ENCODE measurements at places on chromosomes 2 and 18.

DNA sequence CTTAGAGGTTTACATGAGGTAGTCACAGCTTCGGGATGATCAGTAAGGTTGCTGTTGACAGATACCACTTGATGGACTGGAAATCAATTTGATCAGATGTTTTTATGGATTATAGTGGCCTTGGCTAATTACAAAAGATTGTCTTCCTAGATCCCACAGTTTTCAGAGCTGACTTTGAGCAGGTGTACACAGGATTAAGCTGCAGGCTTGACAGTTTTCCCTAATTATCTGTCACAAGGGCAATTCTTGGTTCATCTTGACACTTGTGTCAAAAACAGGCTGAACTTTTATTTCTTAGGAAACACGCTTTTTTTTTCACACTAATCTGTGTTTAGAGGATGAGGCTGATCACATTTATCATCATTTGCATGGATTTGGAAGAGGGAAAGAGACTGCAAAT, 824.0 kb upstream of the PIK3C3 start:
- no peak for DNase-seq

DNA sequence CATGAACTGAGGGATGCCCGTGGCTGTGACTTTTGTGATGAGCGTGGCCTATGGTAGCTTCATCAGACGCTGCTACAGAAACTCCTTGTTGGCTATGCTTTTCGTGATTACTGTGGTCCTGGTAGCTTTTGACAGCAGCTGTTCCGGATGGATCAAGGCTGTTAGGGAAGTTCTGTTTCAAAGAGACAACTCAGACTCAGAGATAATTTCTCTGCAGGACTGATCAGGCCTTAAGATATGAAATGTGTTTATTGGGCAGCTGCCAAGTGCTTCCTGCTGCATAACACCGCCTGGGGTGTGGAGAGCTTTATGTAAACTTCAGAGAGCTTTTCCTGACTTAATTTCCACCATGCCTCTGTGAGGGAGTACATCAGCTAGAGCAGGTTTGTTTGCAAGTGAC, 243.8 kb downstream of the TSN start:
- DNase-seq: no peak

DNA sequence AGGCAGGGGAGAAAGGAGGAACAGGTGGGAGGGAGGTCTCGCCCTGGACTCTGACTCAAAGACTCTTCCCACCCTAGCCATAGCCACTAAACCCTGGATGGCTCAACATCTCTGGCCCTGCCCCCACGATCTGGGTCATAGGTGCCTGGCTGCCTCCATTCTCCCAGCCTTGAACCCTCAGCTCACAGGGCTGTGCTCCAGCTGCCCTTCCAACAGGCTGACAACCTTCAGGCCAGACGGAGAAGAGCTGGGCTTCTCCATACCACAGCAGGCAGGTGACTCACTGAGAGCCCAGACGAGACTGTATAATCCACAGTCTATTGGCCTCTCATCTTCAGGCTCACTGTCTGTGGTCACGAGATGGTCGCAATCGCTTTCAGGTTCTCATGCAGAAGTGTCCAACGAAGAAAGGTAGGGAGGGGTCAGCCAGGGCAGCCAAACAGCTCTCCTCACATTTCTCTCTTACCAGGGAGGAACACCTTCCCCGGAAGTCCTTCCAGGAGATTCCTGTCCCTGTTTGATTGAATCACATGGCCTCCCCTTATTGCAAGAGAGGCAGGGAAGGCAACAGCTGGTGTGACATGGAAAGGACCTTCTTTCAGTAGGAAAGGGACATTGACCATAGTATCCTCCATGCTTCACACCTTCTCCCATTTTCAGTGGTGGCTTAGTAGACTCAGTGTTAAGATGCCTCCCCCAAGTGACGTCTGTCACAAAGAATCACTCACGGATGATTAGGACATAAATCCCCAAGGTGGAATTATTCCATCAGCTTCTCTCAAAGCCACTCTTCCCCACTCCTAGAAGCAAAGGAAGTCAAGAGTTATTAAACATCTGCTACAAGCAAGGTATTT, 100.1 kb downstream of the MRO start:
- DNase-seq: no peak

DNA sequence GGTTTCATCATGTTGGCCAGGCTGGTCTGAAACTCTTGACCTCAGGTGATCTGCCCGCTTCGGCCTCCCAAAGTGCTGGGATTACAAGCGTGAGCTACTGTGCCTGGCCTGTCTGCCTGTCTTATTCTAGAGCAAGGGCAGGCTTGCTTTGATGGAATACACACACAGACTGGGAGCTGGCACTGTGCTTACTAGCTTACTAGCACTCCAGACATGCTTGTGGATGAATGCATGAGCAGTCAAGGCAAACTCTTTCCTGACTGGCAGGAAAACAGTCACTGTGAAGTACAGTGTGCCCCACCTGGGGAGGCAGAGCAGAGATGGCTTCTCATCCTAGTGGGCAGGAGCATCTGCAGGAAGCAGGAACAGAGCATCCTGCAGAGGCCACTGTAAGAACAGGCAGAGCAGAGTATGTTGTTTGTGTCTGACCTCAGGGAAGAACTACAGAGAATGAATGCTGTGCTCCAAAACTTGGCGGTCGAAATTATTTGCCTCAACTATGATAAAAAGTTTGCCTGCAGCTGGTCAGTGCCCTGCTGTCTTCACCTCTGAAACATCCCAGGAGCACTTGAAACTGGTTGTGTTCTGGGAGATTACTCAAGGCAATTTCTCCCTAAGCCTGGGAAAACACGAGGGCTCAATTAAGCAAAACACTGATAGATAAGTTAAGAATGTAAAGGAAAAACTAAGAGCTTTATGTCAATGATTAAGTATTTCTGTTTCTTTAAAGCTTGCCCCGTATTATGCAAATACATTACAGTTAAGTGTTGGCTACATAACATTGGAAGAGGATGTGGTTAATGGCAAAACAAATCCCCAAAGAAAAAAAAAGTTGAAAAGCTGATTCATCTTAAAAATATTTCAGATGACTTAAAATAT, 102.4 kb downstream of the VAPA start:
- DNase-seq: no peak

DNA sequence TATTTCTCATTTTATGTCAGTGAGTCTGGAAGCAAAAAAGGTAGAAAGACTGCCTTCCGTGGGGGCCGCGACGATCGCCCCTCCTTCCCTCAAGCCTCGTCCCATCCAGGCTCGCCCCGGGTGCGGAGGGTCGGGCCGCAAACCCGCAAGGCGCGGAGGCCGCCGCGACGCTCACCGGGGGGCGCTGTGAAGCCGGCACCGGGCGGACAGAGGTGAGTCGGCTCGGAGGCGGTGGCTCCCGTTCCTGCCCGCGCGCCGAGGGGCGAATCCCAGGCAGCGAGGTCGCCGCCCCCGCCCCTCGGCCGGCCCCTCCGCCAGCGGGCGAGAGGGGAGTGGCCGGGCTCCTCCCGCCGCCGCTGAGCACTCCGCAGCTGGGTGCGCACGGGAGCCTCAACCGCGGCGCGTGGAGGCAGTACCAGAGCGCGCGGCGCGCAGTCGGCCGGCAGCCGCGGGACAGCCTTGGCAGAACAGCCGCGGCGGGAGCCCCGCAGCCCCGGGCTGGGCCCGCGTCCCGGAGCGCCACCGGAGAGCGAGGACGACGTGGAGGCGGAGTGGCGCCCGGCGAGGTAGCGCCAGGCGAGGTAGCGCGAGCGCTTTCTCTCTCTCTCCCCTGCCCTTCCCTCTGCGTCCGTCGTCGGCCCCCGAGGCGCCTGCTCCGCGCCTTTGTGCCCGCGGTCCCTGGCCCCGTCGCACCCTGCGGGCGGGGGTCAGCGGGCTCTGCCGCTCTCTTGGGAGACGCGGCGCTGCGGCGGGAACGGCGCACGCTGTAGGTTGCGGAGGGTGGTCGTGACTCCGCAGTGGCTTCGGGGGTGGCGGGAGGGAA, at the start of gene MYO1B:
Gene MYO1B (plus strand): TSS at position 359 of the 823 bp plus-strand sequence. CDS start 31,492 bp downstream, outside the sequence.
- no peak for DNase-seq

GRCh38 chr18:74278058-74278457, 13.7 kb downstream of the CYB5A start:
- no peak for DNase-seq

DNA sequence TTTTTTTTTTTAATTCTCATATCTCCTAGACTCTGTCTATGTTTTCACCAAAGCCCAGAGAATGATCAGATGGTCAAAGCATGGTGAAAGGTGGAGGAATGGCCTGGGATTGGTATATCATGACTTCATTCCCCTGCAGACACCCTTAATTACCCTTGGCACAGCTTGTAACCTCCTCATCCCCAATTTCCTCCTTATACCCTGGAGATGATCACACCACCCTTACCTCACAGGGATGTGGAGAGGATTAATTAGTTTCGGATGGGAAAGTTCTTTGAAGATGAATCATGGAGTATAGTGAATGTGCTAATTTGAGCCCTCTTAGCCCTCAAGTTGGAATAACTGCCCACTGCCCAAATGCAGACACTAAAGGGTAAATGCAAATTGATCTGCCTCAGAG, 138.0 kb upstream of the LYPD6 start:
- no peak for DNase-seq

GRCh38 chr2:120805011-120805410, 69.3 kb downstream of the GLI2 start:
- no peak for DNase-seq

- DNase-seq: no peak
Observed at GRCh38 chr18:49815927-49816326, 2.6 kb upstream of the ACAA2 start.

DNA sequence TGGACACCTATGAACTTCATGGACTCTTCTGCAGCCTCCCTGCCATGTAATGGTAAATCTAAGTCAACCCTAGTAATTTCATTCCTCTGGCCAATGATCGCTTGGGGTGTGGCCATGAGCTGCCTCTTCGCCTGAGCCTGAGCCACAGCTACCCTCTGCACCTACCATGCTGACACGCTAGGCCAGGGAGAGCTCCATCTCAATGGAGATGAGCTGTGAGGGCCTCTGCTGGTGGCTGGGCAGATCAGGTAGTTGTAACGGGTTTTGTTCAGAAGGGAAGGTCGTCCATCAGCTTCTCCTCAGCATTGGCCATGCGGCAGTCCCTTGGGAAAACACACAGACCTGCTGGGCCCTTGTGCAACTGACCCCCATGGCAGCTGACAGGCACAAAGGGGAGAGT, 24.4 kb downstream of the MPHOSPH10 start:
- DNase-seq: no peak

DNA sequence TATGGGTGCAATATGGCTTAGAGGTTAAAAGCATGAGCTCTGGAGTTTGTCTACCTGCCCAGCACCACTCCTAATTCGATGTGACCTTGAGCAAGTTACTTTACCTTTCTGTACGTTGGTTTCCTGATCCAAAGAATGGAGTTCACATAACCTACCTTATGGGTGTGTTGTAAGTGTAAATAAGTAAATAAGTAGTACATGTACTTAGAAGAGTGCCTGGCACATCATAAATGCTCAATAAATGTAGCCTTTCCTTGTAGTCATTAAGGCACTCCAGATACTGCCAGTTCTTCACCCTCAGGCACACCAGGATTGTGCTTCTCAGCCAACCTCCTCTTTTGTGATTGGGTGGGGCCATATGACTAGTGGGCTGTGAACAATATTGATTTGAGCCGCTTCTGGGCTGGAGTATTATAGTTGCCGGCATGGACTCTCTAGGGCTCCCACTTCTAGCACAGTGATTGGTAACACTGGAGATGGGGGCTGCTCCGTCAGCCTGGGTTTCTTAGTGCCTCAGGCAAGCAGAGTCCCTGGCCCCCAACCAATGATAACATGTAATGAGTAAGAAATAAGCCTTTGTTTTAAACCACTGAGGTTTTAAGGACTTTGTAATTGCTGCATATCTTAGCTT, 101.7 kb upstream of the NOSTRIN start:
- no peak for DNase-seq

DNA sequence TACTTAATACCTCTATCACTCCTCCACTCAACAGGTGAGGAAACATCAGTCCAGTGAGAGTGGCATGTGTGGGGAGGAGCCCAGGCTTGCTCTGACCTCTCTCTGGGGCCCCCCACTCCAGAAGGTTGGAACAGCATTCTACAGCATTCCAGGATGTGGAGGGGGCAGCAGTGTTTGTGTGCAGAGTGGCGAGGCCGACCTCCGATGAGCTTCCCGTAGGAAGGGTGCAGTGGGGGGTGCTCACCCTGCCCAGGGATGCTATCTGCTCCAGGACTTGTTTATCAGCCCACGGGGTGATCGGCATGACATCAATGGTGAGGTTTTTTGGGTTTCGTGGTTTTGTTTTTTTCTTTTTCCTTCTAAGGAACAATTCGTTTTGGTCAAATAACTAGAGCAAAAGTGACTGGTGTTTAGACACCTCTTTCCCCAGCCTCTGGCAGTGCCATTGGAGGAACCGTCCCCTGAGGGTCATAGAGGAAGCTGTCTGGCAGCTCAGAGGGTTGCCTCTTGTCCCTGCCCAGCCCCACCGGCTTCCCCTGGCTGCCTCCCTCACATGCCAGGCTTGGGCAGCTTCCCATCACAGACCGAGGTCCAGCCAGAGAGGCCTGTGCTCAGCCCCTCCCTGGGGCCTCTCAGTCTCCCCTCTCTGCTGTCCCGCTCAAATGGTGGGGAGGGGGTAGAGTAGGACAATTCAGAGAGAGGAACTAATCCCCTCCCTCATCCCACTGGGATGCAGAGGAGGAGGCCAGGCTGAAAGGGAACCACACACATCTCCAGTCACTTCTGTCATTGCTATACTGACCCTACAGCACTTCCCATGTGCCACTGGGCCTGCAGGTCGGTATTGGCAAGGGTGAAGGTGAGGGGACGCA, 96.5 kb downstream of the ZFP36L2 start:
- no peak for DNase-seq

DNA sequence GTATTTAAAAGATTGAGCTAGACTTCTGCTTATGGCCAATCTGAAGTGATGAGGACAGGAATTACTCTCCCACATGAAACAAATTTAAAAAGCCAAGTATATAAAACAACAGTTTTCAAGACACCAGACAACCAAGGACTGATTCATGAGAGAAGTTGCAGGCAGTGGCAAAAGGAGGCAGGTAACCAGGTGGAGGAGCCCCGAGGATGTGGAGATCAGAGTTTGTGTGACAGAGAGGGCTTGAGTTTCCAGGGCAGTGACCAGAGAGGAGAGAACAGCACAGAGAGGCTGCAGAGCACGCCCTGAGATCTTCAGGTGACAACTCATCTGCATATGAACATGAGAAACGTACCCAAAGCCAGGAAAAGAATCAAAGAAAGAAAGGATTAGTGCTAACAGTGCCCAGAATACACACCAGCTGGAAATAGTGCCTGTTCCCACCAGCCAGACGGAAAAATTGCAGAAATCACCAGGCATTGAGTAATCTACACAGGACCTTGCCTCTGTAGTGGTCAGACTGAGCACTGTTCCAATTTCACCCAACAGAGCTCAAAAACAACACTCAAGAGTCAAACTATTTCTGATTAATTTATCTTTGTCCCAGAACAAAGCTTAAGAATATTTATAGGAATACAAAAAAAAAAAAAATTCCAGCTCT, 173.1 kb downstream of the SEPTIN10 start:
- DNase-seq: no peak

GRCh38 chr18:9867071-9867594, 18.6 kb upstream of the TXNDC2 start:
- no peak for DNase-seq

DNA sequence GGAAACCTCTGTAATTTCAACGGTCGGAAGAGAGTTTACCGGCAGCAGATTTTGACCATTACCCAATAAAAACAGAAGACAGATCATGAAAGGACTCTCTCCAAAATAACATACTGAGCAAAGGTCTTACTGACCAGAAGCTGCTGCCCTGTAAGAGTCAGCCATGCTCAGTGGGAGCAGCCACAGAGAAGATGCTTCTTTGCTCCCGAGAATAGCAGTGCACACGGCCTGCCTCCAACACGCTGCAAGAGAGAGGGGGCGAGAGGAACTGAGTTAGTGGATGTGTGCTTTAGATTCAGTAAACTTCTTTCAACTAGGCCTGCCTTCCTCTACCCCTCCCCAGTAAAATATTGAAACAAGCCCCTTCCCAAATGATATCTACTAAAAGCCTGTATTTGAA, 103.7 kb downstream of the NCK2 start:
- no peak for DNase-seq

GRCh38 chr2:73172963-73173362, 29.4 kb upstream of the NOTO start:
- DNase-seq: peak; percentile 22

Data from activated T-helper 1 cell treated with anti-CD3 and anti-CD28 coated beads, Interleukin-2, amount 50 U/mL, for 16 hours (primary cell).